ENCODE measurements at places on chromosomes 11 and 22. TPM values are rescaled to one million over a fixed set of nuclear protein-coding genes. Genes with fewer than 3 reads are reported as not detected.

The DNAJB13 gene
- not detected for total RNA-seq

The MMP7 gene
- 2.1 TPM for total RNA-seq

The CHADL gene
- total RNA-seq = 1.3 TPM

The LRP4 gene
- total RNA-seq = 7.5 TPM

DNA sequence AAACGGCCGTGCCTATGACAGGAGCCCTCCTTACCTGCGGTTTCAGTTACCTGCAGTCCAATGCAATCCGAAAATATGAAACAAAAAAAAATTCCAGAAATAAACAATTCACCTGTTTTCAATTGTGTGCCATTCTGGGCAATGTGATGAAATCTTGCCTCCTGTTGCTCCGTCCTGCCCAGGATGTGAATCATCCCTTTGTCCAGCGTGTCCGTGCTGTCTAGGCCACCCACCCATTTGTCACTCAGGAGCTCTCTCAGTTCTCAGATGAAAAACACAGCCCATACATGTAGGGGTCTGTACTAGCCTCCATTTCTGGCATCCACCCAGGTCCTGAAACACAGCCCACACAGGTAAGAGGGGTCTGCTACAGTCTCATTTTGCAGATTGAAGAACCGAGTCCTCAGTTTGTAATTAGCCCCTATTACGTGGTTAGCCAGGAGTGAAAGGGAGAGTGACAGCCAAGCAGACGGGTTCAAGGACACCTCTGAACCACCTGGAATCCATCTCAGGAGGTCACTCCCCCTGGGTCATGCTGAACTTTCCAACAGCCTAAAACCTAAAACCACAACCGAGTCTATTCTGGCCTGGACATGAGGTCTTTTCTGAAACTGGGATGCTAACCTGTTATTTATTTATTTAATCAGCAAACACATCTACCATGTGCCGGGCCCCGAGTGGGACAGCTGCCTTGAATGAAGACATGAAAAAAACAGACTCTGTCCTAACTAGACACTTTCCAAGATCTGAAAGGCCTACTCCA lies 317.2 kb downstream of the SHANK2 start:
- no peak overlapping the region for H3K27ac ChIP-seq
- no peak overlapping the region for H3K4me3 ChIP-seq
- no peaks in the 10 kb centered on the region for H3K4me1 ChIP-seq
- H3K36me3 ChIP-seq = no peaks in the 10 kb centered on the region

DNA sequence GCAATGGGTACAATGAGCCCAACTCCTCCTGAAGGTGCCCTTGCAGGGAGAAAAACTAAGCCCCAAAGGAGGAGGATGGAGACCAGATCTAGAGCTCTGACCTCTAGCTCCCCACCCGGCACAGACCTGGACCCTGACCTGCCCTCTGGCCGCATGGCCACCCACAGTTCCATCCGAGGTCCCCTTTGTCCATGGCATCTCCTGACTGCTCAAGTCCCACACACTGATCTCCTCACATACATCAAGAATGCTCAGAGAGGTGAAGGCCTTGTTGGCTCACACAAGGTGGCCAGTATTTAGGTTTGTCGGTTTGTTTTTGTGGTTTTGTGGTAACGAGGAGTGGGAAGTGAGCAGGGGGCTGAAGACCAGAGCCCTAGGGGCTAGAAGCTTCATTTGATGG lies 423.5 kb upstream of the B3GAT1 start:
- no peaks in the 10 kb centered on the region for H3K27me3 ChIP-seq
- no peak for DNase-seq
- no peak overlapping the region for H3K27ac ChIP-seq

DNA sequence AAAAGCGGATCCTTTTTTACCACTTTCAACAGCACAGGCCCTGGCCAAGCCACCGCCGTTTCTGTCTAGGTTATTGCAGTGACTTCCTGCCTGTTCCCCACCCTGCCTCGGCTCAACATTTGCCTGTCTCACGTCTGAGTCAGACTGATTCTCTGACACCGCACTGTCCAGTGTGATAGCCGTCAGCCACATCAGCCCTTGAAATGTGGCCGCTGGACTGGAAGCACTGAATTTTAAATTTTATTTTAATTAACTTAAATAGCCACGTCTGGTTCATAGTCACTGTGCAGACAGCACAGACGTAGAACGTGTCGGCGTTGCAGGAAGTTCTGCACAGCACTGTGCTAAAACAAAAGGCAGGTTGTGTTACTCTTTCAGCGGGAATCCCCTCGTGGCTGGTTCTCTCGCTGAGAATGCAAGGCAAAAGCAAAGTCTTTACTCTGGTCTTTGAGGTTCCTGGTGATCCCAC lies 56.3 kb upstream of the ADSL start:
- no peaks in the 10 kb centered on the region for H3K4me1 ChIP-seq
- no peaks in the 10 kb centered on the region for H3K27me3 ChIP-seq
- H3K27ac ChIP-seq = peak overlapping the region; percentile 54
- H3K4me3 ChIP-seq = no peak overlapping the region

Data from breast epithelium (tissue), 4 donors.